Epithelial cell of proximal tubule (primary cell): ENCODE measurements at places on chromosomes 12 and 14.

DNA sequence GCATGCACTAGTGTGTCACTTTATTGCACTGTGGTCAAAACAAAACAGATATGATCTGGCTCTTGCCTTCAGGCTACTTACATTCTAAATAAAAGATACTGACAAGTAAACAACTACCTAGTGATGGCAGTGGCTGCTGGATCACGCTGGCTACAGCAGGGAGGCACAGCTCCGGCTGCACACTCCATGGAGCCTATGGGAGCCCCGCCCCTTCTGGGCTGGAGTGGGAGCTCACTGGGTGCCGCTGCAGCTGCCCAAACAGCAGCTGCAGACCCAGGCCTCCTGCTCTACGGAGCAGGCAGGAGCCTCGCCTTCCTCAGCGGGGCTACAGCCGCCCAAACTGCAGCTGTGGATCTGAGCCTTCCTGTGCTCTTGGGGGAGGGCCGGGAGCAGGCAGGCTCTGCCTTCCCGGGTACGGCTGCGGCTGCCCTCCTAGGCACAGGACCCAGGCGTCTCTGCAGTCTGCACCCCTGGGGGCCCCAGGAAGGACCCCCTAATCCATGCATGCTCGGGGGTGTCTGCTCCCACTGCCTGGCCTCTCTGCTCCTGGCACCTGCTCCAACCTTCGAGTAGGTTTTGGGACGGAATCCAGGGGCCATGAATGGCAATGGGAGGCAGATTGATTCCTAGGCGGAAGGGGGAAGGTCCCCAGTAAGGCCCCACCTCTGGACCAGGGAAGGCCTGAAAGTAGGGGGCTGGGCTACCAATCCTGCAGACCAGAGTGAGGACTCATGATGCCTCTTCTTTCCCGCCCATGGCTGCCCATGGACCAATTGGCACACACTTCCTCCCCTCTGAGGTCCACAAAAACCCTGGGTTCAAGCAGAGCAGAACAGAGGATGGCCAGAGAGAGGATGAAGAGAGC lies 253.1 kb downstream of the ANO6 start:
- DNase-seq: no peak

DNA sequence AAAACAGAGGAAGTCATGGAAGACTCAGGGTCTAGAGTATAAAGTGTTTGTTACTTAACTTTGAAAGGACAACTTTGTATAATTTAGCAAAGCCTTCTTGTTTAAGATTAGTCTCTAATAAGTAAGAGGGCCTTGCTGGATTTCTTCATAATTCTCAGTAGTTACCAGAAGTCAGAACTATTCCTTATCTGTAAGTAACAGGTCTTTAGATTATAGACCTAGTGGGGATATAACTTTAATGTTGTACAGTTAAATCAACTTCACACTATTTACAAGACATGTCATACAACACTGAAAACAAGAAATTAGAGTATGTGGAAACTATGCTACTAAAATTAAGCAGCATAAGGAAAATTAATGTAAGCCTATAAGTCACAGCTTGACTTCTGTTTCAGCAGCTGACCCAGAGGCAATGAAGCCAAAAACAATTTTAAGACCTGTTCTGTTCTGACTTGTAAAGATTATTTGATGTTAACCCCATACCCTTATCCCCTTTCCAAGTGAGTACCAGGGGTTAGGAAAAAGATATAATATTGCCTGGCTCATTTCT lies 398.3 kb downstream of the RAD51B start:
- DNase-seq: no peak

DNA sequence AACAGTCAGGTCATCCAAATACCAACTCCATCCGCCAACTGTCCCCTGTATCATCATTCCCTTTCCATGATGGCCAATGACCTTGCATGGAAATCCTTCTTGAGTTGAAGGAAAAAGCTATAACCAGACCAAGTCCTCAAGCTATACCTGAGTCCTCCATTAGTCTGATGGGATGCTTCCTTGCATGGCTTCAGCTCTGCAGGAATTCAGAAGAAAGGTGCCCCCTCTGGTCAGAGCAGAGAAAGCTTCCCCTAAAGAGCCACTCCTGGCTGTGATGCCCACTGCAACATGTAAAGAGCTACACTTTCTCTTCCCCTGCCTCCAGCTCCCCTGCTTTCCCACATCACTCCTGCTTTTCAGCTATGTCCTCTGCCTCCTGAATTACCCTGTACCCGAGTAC lies 43.1 kb upstream of the FKBP4 start:
- no peak for DNase-seq

DNA sequence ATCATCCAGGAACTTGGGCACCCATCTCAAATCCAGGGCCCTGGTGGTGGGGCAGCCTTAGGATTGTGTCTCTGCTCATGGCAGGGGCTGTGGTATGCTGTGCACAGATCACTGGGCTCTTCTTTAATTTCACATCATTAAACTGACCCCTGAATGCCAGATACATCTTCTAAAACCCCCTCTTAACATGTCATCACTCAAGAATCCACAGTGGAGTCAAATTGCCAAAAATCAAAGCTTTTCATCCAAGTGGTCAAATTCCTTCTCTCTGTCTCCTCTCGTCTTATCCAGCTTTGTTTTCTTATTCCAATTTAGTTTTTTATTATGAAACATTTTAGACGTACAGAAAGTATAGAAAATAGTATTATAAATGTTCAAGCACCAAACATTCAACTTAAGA lies 97.5 kb downstream of the ADCK1 start:
- no peak for DNase-seq

- no peak for DNase-seq
These were observed 13.2 kb upstream of the PRKCH start for GRCh38 chr14:61308198-61308597.

- DNase-seq: no peak
These were observed 98.6 kb downstream of the ARF6 start for GRCh38 chr14:49991491-49991890.

GRCh38 chr14:99270458-99271220 lies 1.4 kb downstream of the BCL11B start:
- DNase-seq: no peak

GRCh38 chr12:95282266-95282665 lies 64.7 kb downstream of the VEZT start:
- no peak for DNase-seq

DNA sequence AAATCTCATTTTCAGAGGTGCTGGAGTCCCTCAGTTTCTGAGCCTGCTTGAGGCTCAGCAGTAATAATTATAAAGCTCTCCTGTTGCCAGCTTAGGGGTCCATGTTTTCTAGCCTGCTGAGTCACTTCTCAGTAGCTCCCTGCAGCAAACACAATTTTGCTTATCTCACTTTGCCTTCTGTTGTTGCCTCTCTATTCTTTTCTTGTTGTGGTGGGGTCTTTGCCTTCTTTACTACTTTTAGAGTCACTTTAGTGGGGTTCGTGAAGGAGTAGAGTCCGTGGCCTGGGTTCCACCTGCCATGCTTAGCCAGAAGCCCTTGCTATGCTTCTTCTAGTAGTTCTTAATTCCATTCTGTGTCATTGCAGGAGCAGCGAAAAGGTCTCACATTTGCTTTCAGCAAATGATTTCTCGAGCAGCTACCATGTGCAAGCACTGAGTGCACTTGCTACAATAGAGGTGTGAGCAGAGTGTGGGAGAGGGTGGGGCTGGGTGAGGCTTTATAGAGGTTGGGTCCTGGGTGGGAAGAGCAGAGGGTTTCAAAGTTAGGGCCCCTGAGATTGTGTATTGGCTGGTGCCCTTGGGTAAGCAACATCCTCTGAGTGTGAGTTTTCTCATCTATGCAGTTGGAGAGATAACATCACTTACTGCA lies 114.3 kb downstream of the ADCK1 start:
- DNase-seq: no peak

GRCh38 chr12:116015525-116015924 lies 262.0 kb downstream of the MED13L start:
- DNase-seq: no peak

- DNase-seq: no peak
These were observed 4.3 kb downstream of the TGM1 start for GRCh38 chr14:24258548-24259265.

- DNase-seq: no peak
These were observed 67.0 kb upstream of the BEGAIN start for GRCh38 chr14:100654025-100654813.
